ENCODE measurements at places on chromosomes 6 and 20. TPM values are rescaled to one million over a fixed set of nuclear protein-coding genes. Genes with fewer than 3 reads are reported as not detected.

The HLA-DQA2 gene
- not detected for total RNA-seq

The RAET1G gene
- not detected for total RNA-seq

The PKIG gene
- 275 TPM for total RNA-seq

The VEGFA gene
- total RNA-seq = 5.8 TPM

The RAD21L1 gene
- total RNA-seq = not detected

The BIRC7 gene
- total RNA-seq = not detected

The DEFB129 gene
- not detected for total RNA-seq

The SLC13A3 gene
- 0.05 TPM for total RNA-seq

The FAM217A gene
- total RNA-seq = not detected

The TNFRSF6B gene
- 16.8 TPM for total RNA-seq

The TREM1 gene
- not detected for total RNA-seq

The C20orf204 gene
- total RNA-seq = 13.3 TPM

The PAX1 gene
- not detected for total RNA-seq

The PHACTR3 gene
- 1.3 TPM for total RNA-seq

The CYB5R4 gene
- total RNA-seq = 2.9 TPM

The LIN28B gene
- not detected for total RNA-seq

The UNC5CL gene
- total RNA-seq = 0.14 TPM

The MPIG6B gene
- not detected for total RNA-seq

The CPNE5 gene
- total RNA-seq = 14.0 TPM

The BNIP5 gene
- total RNA-seq = not detected

The C6orf15 gene
- total RNA-seq = not detected

The BTNL2 gene
- not detected for total RNA-seq

The SIRPD gene
- not detected for total RNA-seq

The ACTL10 gene
- total RNA-seq = 2.2 TPM

The NCOA3 gene
- total RNA-seq = 35.1 TPM

The OPRL1 gene
- 5.4 TPM for total RNA-seq

The KCNG1 gene
- 0.70 TPM for total RNA-seq

The TSPO2 gene
- not detected for total RNA-seq

The RIMS4 gene
- not detected for total RNA-seq

The F13A1 gene
- not detected for total RNA-seq

The GTSF1L gene
- total RNA-seq = not detected

The GUCA1A gene
- not detected for total RNA-seq

The SAMD5 gene
- total RNA-seq = 1.1 TPM

The GRIK2 gene
- total RNA-seq = 0.34 TPM

The DSP gene
- 95.4 TPM for total RNA-seq

The CDSN gene
- not detected for total RNA-seq

The FHL5 gene
- total RNA-seq = not detected

The APOBEC2 gene
- total RNA-seq = not detected

The BEND6 gene
- 0.14 TPM for total RNA-seq

The IPCEF1 gene
- 2.3 TPM for total RNA-seq

The TNNC2 gene
- not detected for total RNA-seq

The DAAM2 gene
- total RNA-seq = 0.14 TPM

The CCN6 gene
- not detected for total RNA-seq

The SOX4 gene
- total RNA-seq = 73.5 TPM

The IL20RA gene
- 0.79 TPM for total RNA-seq

The SLC32A1 gene
- total RNA-seq = not detected

The DHX16 gene
- total RNA-seq = 52.6 TPM

The CDH4 gene
- total RNA-seq = 0.17 TPM

The TRIM10 gene
- not detected for total RNA-seq

The MC3R gene
- total RNA-seq = not detected

The UBD gene
- total RNA-seq = 5.8 TPM

The COL9A3 gene
- 1.9 TPM for total RNA-seq

The PTK7 gene
- 29.9 TPM for total RNA-seq

The PLA2G7 gene
- not detected for total RNA-seq

Data from dermis blood vessel endothelial cell (primary cell).